ENCODE measurements at places on chromosomes 3 and 15. TPM values are rescaled to one million over a fixed set of nuclear protein-coding genes. Genes with fewer than 3 reads are reported as not detected.

- DNase-seq = no peak
Observed at GRCh38 chr3:138694287-138695007, 85.9 kb downstream of the FAIM start.

DNA sequence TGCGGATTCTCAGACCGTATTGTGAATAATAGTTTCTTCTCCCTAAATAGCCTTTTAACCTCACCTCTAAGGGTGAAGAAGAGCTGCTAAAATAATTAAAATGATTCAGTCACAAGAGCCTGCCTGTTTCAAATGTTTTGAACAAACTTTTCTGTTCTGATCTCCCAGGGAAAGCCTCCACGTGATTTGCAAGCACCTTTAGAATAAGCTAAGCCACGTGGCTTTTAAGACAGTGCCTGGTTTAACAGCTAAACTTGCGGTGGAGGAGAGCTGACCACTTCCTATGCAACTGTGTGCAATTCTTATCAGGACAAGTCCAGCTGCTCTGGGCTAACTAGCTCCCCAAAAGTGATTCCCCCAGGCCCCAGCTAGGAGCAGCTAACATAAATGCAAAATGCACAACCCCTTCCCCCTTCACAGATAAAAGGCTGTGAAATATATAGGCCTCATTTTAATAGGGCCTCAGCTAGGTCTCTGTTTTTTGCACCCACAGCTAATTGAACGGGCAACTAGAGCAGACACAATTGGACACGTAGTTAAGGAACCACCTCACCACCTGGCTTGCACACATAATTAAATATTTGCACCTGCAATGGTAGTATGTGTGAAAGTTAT lies 401.2 kb upstream of the NR2F2 start:
- DNase-seq = no peak

GRCh38 chr15:90482124-90483011 lies 47.4 kb upstream of the CRTC3 start:
- no peak for DNase-seq

- DNase-seq = no peak
Observed at GRCh38 chr3:161905520-161906132, 409.0 kb downstream of the OTOL1 start.

DNA sequence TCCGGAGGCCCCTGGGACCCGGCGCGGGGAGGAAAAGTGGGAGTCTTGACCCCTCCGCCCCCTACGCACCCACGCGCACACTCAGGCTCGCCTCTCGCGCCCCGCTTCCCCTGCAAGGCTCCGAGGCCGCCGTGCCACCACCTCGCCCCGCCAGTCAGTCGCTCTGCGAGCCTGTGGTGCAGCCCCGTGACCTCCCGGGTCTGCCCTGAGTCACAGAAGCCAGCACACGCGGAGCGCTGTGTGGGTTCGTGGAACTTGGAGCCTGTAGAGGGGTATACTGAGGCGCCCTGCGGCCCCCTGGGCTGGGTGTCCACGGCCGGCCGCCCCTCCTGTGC lies 380 bp upstream of the ALS2CL start:
- no peak for DNase-seq

- no peak for DNase-seq
Observed at GRCh38 chr3:100129941-100130340, 15.6 kb upstream of the FILIP1L start.

DNA sequence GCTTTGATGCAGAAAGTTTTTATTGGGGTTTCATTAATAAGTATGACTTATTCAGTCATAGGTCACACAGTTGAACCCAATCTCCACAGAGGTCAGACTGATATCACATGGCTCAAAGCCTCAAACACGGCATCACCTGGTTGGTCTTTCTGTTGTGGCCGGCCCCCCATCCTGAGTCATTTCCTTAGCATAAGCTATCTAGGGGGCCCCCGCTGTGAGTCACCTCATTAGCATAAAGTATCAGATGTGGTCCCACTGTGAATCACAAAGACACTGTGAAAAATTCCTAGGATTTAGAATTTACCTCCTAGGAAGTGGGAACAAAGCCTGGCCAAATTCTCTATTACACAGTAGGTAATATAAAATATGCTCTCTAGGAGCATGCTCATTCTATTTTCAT lies 502.2 kb downstream of the PYDC2 start:
- no peak for DNase-seq

GRCh38 chr3:144744473-144744872 lies 772.9 kb downstream of the DIPK2A start:
- DNase-seq = no peak

DNA sequence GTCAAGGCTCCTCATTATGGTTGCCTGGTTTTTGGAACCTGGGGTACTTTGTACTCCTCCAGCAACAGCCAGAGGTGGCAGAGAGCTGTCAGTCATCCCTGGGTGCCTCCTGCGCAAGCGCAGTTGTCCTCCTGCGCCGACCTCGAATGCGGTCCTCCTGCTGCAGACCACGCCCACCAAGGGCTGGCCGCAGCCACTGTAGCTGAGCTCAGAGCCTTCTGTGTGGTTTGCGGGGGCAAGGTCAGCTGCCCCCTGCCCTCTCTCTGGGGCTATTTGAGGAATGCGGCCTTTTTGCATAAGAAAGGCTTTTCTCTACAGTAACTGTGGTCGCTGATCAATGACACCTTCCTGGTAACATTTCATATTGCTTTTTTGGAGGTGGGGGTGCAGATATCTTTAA lies 131.3 kb upstream of the SNRPN start:
- DNase-seq = no peak

DNA sequence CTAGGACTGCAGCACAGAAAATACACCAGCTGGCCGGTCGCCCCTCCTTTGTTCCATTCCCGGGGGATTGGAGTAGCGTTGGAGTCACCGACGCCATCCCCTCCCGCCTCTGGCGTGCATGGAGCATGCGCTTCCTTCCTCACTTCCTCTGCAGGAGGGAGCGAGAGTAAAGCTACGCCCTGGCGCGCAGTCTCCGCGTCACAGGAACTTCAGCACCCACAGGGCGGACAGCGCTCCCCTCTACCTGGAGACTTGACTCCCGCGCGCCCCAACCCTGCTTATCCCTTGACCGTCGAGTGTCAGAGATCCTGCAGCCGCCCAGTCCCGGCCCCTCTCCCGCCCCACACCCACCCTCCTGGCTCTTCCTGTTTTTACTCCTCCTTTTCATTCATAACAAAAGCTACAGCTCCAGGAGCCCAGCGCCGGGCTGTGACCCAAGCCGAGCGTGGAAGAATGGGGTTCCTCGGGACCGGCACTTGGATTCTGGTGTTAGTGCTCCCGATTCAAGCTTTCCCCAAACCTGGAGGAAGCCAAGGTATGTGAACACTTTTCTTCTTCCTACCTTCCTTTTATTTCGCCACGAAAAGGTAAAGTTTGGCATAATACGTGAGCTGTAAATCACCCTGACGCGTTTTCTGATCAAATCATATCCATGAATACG lies at the start of gene SCG3:
Gene SCG3, plus strand, starts transcription at position 201 of the 661 bp plus-strand sequence. Its CDS starts 253 bp downstream, at position 454.
- peak; percentile 14 for DNase-seq

- no peak for DNase-seq
Observed at GRCh38 chr3:115789481-115789880, 166.2 kb downstream of the GAP43 start.

- DNase-seq = no peak
Observed at GRCh38 chr15:39880718-39881387, 39.2 kb downstream of the GPR176 start.

GRCh38 chr15:31510057-31510456 lies 183.4 kb downstream of the KLF13 start:
- no peak for DNase-seq

DNA sequence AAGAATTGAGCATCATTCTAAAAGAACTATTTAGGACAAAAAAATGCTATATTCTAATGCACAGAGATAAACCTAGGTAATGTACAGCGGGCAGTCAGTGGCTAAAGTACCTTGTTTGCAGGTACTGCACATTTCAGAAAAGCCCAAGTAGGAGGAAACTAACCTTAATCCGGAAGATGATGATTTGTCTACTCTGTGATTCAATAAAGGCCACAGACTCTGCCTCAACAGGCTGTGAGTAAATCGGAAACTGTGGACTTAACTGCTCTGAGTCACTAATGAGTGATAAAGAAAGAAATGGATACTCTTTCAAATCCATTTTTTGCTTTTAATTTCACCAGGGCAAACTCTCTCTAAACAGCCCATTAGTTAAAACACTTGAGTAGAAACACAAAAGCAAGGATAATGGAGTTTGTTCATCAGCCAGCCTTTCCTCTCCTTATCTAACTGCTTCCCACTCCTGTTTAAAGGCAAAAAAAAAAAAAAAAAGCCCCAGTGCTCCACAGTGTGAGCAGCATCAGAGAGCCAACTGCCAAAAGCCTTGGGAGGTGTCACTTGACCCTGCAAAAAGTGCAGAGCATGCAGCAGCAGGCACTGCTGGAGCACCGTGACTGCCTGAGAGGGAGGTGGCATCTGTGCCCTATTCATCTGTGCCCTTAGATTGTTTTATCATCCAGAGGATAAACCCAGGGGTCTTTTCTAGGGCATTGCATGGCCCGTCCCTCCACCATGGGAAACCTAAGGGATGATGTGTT lies 187.7 kb downstream of the SATB1 start:
- DNase-seq = no peak

- no peak for DNase-seq
Observed at GRCh38 chr3:72661115-72661457, 187.2 kb downstream of the SHQ1 start.

DNA sequence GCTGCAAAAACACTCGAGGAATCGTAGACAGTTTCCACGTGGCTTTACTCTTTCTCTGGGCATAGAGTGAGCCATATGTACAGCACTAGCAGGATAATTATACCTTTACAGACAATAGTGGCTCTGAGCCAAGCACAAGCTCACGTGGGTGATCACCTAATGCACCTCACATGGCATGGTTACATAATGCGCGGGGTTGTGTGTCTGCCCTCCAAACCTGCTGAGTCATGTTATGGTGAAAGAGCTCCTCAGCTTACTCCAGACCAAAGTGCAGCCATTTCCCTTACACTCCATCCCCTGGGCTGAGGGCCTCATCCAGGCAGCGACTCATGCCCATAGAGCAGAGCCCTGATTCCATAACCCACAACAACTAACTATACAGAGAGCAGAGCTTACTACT lies 1458.4 kb upstream of the CADM2 start:
- DNase-seq = no peak

DNA sequence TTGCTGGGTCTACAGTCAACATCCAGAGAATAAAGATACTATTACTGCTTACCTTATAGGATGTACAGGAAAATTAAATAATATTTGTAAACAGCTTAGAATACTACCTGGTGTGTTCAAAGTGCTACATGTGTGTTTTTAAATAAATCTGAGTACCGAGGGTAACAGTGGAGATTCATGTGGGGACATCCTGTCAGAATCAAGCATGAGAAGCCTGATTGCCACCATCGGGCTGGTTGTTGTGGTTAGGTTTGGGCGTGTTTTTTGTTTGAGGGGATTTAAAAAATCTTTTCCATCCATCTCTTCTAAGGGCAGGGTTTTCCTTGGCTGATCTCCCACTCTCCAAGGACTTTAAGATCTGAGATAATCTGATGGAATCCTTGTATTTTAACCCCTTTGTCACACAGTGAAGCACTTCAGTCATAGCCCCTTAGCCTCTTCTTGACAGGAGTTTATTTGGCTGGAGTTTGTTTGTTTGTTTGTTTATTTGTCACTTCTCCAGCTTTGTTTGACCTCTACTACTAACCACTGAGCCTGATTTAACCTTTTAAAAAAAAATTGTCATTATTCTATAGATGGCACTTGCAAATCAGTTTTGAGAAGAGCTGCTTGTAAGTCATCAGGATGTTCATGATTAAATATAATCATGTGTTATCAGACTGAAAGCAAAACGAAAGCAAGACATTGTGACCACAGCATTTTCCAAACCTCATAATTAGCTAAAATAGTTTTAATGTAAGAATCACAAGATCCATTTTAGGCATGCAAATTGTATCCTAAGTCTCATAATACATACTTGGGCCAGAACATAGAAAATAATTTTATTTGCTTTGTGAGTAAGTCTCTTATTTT lies 72.8 kb upstream of the RARB start:
- DNase-seq = no peak

DNA sequence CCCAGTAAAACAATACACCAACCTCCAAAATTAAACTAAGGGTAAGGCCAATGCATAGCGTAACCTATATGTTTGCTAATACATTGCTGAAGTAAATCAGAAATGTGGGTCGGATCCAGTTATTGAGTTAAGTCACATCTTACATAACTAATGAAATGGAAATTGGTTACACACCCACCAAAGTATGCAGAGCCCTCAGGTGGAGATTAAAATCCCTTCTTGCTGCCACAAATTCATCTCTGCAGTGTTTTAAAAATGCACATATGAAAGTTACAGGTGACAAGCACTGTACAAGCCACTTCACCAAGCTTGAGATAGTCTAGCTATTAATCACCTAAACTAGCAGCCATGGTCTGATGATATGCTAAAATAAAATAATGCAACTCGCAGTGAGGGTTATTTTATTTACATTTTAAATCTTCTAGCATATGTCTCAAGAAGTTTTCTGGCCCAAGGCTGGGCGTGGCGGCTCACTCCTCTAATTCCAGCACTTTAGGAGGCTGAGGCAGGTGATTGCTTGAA lies 130.6 kb downstream of the AQP9 start:
- no peak for DNase-seq

DNA sequence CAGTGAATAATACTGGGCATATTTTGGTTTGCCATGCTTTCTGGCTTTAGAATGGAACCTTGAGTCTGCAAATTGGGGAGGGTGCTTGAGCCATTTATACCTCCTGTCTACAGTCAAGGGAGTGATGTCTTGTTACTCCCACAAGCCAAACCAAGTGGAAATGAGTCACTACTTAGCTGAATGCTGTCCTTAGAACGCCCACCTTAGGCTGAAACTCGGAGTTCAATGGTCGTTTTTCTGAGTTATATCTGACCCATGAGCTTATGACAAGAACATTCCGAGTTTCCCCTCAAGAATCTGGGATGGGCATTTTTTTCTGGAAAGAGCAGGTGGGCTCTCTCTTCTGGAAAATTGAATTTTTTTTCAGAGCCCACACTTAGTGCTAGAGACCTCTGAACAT lies 17.4 kb upstream of the CLDN18 start:
- DNase-seq = no peak

DNA sequence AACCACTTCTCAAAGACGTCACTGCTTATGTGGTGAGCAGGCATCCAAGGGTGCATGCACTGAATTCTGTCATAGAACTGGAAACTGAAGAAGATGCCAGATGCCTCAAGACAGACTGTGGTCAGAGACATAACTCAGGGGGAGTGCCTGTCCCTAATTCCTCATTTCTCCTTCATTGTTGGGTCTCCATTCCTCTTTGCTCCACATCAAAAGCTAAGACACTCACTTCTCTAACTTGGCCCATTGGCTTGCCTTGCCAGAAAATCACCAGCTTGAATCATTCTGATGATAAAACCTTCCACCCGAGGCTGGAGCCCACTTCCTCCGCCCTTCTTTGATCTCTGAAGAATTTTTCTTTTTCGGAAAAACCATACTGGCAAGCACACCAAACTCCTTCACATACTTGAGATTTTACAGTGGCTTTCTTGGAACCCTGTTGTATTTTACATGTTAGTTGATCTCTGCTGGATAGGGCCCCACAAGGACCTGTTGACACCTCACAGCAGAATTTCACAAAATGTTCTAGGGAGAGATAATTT lies 69.9 kb downstream of the COL8A1 start:
- DNase-seq = no peak

Gene SENP8
- total RNA-seq = 2.5 TPM

Gene MAP6D1
- 10.0 TPM for total RNA-seq

Gene CMTM7
- total RNA-seq = 83.0 TPM

Gene TRAK1
- 59.8 TPM for total RNA-seq

Gene PPP1R14D
- not detected for total RNA-seq

Gene HOMER2
- 15.5 TPM for total RNA-seq

Gene SYNPR
- not detected for total RNA-seq

Gene CNTN3
- not detected for total RNA-seq

Gene STAB1
- 277 TPM for total RNA-seq

Gene COL6A5
- total RNA-seq = 0.05 TPM
